Astrocyte of the spinal cord (primary cell): ENCODE measurements at places on chromosomes 2 and 18.

DNA sequence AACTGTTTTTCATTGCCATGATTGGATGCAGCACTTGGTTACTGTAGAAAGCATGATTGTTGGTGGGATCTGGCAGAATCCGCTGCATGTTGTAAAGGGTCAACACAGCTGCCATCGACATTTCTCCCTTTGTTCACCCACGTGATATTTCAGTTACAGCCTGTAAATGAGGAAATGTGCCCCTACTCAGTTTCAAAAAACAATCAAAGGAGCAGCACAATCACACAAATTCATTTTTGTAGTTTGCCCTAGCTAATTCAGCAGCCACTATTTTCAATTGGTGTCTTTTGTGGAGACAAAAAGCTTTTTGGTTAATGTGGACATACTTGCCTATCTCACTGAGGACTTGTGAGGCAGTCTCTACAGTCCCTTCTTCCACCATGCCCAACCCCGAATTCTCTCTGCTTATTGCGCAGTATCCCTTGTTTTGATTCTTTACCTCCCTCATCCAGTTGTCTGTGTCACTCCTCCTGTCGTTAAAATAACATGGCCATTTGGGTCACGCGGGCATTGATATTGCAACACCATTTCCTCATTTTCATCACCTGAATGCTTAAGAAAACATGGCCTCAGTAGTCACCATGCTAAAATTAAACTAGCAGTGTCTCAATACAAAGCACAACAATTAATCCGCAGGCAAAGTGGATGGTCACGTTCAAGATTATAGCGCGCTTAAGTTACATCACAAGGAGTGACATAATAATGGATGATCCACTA, 6.4 kb upstream of the PROC start:
- DNase-seq = no peak

DNA sequence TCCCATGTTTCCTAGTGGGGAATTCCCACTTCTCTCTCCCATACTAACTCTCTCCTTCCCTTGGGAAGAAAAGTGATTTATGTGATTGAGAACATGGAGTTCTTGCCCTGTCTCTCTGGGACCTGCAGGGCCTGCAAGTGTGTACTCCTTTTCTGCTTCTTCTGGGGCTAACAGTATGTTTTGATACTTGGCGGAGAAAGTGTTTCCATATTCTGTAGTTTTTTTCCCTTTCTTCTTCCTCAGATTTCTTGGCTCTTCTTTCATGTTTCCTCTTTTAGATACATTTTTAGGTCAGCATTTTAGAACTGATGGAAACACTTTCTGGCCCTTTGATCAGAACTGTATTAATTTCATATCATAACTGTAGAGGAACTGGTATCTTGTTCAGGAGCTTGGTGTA, 352.2 kb downstream of the DLGAP1 start:
- no peak for DNase-seq

DNA sequence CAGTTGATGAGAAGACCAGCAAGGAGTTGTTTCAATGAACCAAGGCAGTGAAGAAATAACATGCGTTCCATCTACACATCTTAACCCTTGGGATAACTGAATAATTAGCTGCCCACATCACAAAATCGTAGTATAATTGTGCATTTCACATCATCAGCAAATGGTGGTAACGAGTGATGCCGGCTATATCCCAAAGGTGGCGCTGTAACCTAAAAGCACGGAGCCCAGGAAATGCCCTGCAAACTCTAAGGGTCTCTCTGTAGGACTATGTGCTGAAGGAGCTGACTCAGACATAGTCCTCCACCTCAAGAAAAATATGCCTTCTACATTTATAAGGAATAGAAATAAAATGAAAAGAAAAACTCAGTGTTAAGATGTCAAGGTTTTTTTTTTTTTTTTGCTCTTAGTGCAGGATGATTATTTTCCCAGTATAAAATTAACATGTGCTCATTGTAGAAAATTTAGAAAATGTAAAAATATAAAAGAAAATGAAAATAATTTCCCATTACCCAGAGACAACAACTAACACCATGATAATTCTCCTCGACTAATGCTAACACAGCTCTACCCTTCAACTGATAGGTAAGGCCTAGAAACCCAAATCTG, 23.1 kb upstream of the DSG3 start:
- peak; percentile 43 for DNase-seq

- DNase-seq = no peak
Observed at GRCh38 chr2:173978447-173978846, 13.3 kb upstream of the SP3 start.

GRCh38 chr2:96642564-96643360, at the start of gene FER1L5:
Gene FER1L5 (plus strand): TSS chr2:96642764. CDS start chr2:96642837, 73 bp downstream.
- DNase-seq = peak; percentile 59

DNA sequence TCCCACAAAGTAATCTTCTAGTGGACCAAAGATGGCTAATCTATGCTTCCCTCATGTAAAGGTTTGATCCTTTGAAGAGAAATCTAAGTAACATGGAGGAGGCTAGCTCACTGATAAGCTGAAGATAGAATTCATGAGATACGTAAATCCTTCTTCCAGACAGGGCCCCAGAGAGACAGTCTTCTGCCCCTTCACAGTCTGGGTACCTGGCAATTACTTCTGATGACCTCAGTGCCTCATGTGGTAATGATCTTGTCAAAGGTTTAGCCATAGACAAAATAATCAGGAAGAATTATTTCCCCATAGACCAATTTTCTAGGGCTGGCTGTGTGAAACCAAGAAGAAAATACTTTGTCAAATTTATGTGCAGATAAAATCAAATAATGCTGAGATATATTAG, 495.8 kb downstream of the METTL4 start:
- DNase-seq = no peak

DNA sequence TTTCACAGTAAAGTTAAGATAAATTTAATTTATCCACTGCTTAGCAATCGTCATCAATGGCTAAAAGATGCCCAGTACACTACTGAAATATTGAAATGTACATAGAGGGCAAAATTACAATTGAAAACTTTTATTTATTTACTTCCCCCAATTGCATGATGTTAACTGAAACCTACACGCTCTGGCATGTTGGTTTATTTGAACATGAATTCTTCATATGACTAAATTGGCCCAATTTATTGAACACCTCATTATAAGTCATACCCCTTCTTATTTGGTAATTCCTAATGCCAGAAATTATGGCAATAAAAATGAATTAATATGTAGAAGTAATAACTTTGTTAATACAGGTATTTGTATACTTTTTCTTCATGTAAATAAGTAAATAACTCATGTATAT, 183.0 kb upstream of the ZC3H15 start:
- DNase-seq = no peak

DNA sequence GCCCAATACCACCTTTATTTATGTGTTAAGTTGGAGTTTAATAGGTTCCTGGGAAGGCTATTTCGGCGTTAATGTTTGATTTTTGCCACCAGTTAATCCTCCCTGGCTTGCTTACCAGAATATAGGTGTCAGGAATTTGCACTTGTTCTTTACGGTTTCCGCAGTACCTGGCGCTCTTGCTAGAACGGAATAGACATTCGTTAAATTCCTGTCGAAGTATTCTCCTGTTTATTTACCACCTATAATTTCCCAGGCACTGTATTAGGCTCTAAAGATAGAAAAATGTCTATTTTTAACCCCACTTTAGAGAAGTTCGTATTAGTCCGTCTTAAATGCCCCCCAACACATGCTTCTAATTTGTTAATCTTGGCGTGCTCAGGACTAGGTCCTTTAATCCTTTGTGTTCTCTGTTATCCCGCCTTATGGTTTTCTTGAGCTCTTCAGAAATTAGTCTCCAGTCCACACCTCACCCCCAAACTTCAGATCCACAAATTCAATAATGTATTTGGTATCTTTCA, 575 bp downstream of the CCDC150 start:
- DNase-seq = no peak

- no peak for DNase-seq
Observed at GRCh38 chr2:149651229-149651628, 63.7 kb upstream of the MMADHC start.

DNA sequence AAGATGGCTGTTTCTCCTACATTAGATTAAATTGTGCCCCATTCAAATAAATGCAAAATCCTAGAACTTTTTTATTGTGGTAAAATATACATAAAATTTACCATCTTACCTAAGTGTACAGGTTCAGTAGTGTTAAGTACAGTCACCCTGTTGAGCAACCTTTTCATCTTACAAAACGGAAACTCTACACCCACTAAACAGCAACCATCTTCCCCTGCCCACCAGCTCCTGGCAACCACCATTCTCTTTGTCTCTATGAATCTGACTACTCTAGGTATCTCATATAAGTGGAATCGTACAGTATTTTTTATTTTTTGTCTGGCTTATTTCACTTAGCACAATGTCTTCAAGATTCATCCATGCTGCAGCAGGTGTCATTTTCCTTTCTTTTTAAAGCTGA, 53.0 kb downstream of the ASXL2 start:
- no peak for DNase-seq

- no peak for DNase-seq
Observed at GRCh38 chr2:170092436-170093060, 85.4 kb upstream of the MYO3B start.

- no peak for DNase-seq
Observed at GRCh38 chr2:185676316-185676715, 62.3 kb upstream of the FSIP2 start.

DNA sequence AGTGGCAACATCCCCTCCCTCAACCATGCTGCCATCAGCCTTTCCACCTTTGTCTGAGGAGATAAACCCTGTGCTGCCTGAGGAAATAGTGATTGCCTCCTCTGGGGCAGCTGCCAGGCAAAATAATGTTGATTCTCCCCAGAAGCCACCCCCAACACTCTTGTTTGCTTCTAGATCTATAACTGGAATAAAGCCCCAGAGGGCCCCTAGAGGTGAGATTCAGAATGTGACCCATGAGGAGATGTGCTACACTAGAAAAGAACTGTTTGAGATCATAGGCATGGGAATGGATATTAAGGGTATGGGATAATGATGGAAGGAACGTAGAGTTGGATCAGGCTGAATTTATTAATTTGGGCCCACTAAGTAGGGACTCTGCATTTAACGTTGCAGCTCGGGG, 116.3 kb upstream of the RMP24 start:
- DNase-seq = no peak

DNA sequence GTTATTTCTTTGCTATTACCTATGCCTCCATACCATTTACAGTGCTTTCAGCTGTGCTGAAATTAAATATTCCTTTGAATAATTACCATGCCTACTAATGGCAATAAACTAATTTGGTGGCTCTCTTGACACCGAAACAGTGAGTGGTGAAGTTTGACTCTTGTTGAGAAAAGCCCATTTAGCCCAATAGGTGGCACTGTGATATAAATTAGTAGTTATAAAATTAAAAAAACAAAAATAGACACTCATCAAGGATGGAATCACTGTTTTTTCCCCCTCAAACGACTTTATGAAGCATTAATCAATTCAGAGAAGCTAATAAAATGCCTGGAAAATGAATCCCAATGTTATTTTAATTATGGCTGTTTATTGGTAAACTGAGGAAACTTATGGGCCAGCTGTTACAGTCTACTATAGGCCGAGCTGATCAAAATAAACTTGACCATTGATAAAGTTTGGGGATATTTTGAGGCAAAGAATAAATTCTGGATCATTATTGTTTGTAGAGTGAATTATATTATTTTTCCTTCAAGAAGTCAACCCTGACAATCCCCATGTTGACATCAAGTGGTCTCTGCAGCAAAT, 339.6 kb downstream of the TRIB2 start:
- peak; percentile 25 for DNase-seq

DNA sequence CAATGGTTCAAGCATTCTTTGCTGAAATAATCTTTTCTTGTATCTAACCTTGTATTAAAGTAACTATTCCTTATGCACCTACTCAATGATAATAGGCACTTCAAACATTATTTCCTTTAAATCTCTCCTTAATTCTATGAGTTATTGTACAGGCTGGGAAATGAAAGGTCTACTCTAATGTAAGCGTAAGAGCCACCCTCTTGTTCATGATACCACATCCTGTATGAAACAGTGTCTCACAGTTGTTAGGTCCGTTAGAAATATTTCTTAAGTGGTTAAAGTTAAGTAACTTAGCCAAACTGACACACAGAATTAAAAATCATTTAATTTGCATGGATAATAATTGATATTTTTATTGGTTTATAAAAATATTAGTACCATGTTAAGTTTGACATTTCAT, 162.5 kb upstream of the RPRM start:
- no peak for DNase-seq

- no peak for DNase-seq
Observed at GRCh38 chr2:191389288-191389687, 144.1 kb downstream of the MYO1B start.

GRCh38 chr2:120935339-120936313, 200.0 kb downstream of the GLI2 start:
- DNase-seq = peak; percentile 58

GRCh38 chr18:23844991-23845680, 155.9 kb downstream of the LAMA3 start:
- no peak for DNase-seq

GRCh38 chr18:76991021-76991688, 141.4 kb downstream of the MBP start:
- no peak for DNase-seq

DNA sequence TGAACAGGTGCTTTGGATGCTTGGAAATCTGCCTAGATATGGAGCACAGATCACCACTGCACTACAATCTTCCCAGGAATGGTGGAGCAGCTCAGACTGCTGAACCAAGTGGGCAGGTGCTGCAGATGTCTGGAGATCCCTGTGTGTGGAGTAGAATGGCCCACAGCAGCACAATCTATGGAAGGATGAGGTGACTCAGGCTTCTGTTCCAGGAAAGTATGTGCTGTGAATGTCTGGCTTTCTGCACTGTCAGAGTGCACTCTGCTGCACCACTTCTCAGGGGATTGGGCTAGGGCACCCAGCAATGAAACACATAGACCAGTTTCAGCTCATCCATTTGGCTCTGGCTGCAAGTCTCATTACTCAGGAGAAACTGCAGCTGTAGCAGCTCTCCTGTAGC, 865.4 kb upstream of the NXPH2 start:
- no peak for DNase-seq

- DNase-seq = peak; percentile 62
Observed at GRCh38 chr2:70124983-70125480, 37.8 kb downstream of the PCBP1 start.

DNA sequence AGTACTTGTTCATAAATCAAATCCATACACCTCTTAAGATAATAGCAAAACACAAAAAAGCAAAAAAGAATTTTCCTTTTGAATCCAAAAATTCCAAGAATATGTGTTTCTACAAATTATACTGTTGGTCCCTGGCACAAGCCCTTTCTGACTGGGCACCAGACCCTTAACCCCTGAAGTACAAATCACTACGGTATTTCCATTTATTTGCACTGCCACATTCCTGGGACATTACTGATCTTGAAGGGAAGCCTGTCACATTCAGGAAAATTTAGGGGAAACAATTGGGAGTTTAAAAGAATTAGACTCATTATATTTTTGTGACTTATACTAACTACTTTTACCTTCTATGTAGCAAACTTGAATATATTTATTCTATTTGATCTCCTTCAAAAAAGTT, 98.8 kb downstream of the ZNF521 start:
- DNase-seq = no peak
